MM.1S (cell line): ENCODE measurements at places on chromosomes 13 and 19.
A peak's percentile ranks its signal among the peaks of the same experiment; 100 is the strongest.

DNA sequence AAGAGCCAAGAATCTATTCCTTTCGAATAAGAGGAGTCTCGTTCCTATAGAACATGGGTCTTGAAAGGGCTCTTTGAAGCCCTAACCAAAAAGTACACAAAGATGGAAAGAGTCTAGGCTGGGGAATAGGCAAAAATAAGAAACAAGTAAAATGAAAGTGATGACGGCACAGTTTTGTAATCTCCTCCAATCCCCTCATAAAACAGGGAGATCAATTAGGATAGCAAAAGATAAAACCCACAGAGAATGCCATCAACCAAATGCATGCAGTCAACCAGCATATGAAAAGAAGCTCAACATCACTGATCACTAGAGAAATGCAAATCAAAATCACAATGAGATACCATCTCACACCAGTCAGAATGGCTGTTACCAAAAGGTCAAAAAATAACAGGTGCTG is 122.4 kb upstream of the LSM14A start:
- no peak for DNase-seq

GRCh38 chr13:30734439-30734838 is 904 bp upstream of the ALOX5AP start:
- no peak for DNase-seq

DNA sequence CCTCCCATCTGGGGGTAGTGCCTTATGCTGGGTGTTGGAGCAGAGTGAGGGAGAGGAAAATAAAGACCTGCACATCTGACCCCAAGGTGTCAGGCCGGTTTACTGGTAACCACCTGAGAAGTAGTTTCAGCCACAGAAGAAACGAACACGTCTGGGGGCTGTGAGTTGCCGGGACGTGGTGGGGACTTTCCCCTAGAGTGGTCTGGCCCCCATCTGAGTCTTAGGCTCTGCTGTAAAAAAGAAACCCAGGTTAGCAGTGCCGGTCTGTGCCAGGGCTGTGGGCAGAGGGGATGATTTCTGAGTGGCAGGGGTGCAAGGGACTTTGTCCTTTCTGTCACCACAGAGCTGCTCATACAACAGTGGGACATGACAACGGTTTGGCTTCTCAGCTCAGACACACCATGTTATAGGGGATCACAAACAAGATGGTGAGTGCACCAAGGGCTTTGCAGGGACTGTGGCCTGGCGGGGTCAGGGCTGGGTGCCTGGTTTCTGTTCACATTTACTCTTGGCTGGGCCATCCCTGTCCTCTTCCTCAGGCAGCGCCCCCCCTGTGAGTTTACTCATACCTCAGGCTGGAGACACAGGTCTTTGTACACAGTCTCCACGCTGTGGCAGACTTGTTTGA is 9.0 kb downstream of the GCDH start:
- peak; percentile 96 for DNase-seq

- DNase-seq, result no peak
Measured at GRCh38 chr19:15576526-15577156, 38.4 kb upstream of the CYP4F8 start.

DNA sequence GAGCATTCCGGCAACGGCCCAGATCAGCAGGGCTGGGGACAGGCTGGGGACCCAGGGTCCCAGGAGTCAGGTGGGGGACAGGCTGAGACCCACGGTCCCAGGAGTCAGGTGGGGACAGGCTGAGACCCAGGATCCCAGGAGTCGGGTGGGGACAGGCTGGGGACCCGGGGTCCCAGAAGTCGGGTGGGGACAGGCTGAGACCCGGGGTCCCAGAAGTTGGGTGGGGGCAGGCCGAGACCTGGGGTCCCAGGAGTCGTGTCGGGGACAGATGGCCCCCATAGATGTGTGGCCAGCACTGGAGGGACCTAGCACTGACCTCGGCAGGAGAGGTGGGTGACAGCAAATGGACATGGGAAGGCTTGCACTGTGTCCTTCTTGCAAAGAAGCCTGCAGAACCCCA is 39.7 kb upstream of the SOX1 start:
- no peak for DNase-seq

DNA sequence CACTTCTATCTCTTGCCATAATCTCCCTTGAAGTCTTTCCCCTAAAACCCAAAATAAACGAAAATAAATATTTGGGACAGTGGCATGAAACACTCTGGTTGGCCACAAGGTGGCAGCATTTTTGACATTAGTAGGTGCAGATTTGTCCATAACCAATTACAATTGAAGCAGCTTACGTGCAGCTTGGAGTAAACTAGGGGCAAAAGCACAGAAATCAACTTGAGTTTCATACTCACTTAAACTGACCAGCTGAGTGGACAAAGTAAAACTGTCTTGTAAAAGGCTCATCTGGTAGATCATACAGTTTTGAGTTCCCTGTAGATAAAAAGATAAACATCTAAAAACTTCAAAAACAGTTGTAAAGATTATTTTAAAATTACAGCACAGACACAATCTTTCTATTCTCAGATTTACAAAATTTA is 18.8 kb downstream of the PDCD5 start:
- DNase-seq, result peak; percentile 52

- DNase-seq, result no peak
Measured at GRCh38 chr19:33508941-33509614, 12.5 kb downstream of the PEPD start.

- DNase-seq, result no peak
Measured at GRCh38 chr13:51913421-51914136, 51.8 kb downstream of the CCDC70 start.

DNA sequence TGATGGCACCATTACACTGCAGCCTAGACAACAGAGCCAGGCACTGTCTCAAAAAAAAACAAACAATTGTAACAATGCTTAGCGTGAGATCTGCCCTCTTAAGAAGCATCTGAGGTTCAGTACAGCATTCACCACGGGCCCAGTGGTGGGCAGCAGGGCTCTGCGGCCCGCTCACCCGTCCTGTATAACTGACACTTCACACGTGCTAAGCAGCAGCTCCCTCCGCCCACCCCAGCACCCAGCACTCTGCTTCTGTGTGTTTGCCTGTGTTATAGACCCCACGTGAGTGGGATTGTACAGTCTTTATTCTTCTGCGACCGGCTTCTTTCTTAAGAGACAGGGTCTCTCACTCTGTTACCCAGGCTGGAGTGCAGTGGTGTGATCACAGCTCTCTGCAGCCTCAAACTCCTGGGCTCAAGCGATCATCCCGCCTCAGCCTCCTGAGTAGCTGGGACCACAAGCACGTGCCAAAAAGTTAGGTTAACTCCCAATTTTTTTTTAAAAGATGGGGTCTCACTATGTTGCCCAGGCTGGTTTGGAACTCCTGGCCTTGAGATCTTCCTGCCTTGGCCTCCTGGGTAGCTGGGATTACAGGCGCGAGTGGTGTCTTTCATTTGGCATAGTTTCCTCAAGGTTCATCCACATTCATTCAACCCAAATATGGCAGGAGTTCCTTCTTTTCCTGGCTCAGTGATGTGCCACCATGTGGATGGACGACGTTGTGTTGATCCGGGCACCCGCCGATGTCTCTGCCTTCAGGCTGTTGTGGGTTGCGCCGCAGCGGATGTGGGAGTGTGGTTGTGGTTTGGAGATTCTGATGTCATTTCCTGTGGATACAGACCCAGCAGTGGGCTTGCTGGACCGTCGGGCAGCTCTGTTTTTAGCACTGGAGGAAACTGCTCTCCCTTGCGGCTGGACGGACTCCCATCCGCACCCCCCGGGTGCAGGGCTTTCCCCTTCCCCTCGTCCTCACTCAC is 170.0 kb downstream of the KDM4B start:
- no peak for DNase-seq

DNA sequence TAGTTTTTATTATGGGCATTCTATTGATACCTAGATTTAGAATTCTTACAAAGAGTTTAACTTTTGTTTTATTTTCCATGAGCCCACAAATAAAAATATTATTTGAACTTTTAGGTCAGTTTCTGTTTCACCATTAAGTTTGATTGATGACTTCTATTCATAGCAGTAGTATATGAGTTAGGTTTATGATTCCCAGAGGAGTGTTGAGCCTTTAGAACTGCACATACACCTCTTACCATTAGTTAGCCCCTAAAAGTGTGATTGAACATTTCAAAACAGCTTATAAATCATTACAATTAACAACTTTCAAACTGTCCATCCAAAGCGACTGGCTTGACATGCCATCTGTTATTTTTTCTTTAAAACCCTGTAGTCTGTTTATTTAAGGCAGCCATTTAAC is 19.0 kb upstream of the PCDH17 start:
- DNase-seq, result no peak

DNA sequence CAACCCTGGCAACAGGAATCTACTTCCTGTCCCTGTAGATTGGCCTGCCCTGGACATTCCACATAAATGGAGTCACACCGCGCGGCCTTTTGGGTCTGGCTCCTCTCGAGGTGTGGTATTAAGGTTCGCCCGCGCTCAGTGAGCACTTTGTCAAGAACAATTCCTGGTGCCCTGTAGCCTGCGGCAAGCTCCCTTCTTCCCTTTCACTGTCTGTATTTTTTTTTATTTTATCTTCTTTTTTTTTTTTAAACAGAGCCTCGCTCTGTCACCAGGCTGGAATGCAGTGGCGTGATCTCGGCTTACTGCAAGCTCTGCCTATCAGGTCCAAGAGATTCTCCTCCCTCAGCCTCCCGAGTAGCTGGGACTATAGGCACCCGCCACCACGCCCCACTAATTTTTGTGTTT is 28.3 kb downstream of the PEX11G start:
- no peak for DNase-seq

- DNase-seq, result peak; percentile 18
Measured at GRCh38 chr13:60627071-60627686, 230.2 kb downstream of the TDRD3 start.

GRCh38 chr19:16830679-16831078 is 1.5 kb downstream of the SIN3B start:
- no peak for DNase-seq

DNA sequence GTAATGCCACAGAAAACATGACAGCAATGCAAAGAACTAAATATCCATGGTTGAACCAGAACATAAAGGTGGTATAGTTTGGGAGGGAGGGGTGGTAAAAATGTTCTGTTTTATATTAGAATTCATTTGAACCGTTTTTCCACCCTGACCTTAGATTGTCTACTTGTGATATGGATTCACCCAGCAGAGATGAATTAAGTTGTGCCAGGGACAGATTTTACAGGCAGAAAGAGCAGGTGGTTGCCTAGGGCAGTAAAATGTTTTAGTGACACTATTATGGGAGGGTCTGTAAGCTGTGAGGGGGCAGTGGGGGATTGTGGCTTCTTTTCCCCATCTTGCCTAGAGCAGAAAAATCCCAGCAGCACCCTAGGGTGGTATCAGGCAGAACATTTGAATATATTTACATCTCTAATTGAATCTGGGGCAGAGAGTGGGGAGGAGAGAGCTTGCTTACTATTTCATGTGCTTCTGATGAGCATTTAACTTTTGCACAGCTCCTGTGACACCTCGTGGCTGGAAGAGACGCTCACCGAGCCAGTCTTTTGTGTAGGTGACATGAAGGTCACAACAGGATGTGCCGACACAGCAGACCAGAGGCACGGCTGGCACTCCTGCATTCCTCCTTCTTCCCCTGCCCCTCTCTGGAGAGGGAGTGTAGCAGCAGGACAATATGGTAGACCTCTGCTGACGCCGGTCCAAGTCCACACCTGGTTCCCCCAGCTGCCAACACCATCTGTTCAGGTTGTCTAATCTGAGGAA is 452.3 kb downstream of the IRS2 start:
- DNase-seq, result no peak

GRCh38 chr19:7685546-7686445 is 5.2 kb downstream of the TRAPPC5 start:
- no peak for DNase-seq

GRCh38 chr19:46974181-46974580 is 45.5 kb upstream of the NPAS1 start:
- DNase-seq, result no peak

DNA sequence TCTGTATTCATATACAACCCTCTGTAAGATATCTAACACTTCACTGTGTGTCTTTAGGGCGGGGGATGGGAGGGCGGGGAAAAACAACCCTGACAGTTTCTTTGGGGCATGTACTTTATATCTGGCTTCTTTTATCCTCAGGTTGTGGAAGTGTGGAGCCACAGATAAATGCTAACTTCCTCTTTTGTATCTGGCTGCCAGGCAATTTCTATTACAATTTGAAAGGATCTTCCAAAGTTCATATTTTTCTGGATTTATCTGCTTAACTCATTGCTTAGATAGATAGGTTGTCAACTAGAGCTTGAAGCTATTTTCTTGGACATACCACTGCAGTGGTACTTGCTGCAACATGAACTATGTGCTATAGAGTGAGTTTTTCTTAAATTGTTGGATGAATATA is 393.0 kb downstream of the LMO7 start:
- no peak for DNase-seq

GRCh38 chr13:87837946-87838345 is 166.8 kb downstream of the SLITRK5 start:
- DNase-seq, result no peak

GRCh38 chr13:83516781-83517180 is 365.5 kb downstream of the SLITRK1 start:
- no peak for DNase-seq

DNA sequence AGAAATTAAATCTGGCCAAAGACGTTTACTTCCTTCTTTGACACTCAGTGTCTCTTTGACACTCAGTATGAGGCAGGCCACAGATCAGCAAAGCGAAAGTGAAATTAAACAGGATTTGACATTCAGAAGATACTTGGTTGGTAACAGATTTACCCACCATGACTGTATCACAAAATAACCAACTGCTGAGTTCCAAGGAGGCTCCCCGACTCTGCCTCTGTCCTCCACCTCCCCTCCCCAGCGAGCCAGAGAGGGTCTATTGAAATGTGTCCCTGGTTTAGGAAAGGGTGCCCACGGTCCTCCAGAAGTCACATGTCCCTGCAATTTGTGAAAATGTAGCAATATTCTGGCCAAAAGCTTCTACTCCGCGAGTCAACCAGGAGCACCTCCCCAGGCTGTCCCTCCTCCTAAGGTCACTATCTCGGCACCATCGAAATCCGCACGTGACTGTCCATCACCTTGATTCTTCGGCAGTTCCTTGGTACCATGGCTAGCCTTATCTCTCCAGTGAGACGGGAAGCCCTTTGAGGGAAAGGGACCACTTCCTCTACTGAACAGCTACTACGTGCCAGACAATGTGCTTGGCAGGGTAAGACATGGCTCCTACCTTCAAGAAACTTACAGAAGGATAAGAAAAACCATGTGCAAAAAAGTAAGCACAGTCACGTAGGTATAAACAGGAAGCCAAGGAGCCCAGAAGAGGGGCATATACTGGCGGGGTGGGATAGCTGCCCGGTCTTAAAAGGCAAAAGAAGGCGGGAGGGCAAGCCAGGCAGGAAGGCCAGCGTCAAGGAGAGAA is 1.5 kb downstream of the N4BP2L1 start:
- DNase-seq, result peak; percentile 77

DNA sequence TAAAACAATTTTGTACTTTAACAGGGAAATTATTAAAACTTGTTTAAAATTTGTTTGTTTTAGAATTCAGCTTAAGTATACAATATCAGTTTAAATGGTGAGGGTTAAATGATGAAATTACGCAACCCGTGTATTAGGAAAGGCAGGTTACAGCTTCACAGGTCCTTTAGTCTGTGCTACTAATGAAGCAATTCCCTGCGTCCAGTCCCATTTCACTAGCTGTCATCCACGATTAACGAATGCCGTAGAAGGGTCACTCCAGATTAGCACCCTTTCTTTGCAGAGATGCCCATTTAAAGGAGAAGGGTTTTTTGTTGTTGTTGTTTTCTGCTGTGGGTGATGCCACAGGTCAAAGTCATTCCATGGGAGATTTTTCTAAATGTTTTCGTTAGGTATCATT is 457.6 kb upstream of the SLC10A2 start:
- no peak for DNase-seq

GRCh38 chr13:27421101-27421871 is 3.1 kb upstream of the GTF3A start:
- no peak for DNase-seq

- DNase-seq, result no peak
Measured at GRCh38 chr19:40982594-40983101, 8.4 kb upstream of the CYP2B6 start.
